ENCODE measurements at places on chromosomes 7 and 10.

GRCh38 chr7:35185908-35186731 is 67.8 kb downstream of the TBX20 start:
- DNase-seq: no peak

- no peak for DNase-seq
Observed at GRCh38 chr10:111122127-111122526, 45.3 kb downstream of the ADRA2A start.

GRCh38 chr10:97675222-97675621 is 11.8 kb downstream of the AVPI1 start:
- no peak for DNase-seq

DNA sequence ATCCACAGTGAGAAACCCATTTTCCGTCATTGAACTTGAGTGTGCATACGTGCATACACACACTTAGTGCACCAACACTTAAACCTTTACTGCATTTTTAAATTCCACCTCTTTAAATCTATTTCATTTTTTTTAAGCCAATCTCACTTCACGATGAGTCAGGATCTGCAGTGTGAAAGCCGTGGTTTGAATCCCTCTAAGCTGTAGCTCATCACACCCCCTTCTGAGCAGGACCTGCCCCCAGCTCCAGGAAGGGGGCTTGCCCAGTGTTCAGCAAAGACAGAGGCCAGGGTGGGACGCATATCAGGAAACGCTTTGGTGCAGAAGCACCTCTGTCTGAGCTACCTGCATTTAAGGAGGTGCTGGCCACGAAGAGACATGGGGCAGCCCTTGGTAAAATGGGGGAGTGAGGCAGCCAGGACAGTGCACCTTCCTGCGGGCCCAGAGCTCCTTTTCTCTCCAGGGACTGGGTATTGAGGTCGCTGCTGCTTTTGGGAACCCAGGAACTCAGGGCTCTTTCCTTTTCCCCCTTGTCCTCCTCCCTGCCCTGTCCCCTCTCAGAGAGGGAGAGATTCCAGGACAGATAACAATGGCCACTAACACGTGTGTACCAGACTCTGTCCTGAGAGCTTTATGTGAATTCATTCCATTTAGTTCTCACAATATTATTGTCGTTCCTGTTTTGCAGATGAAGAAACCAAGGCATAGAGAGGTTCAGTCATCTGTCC is 21.7 kb downstream of the ZNF316 start:
- no peak for DNase-seq

DNA sequence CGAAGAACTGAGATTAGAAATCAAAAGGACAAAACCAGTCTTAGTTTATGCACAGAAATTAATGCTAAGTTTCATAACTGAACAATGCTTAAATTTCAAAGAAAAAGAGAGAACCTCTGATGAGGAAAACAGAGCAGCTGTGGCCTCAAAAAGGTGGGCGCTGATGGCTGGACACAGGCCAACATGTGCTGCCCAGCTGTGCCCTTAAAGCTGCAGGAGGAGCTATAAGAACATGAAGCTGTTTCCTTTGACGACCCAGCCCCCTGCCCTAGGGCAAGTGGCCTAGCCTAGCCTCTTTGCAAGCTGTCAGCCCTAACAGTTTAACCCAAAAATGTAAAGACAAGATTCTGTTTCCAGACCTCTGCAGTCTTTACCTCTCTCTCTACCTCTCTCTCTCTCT is 107.7 kb downstream of the GRID1 start:
- no peak for DNase-seq

Data from stimulated activated CD4-positive, alpha-beta T cell treated with anti-CD3 and anti-CD28 coated beads, Interleukin-1b, Interleukin-23, amount 100 ng/mL, for 24 hours (primary cell).